ENCODE measurements at places on chromosomes 2 and 18.

- DNase-seq = no peak
These were observed 13.2 kb downstream of the GALR1 start for GRCh38 chr18:77262643-77263465.

- no peak for DNase-seq
These were observed 46.3 kb downstream of the ASB18 start for GRCh38 chr2:236217926-236218325.

GRCh38 chr2:134245340-134245984 is 8.4 kb upstream of the MGAT5 start:
- peak; percentile 72 for DNase-seq

- DNase-seq = no peak
These were observed 234.0 kb downstream of the DYM start for GRCh38 chr18:49226243-49227000.

GRCh38 chr2:168192839-168193616 is 54.4 kb downstream of the STK39 start:
- DNase-seq = no peak

DNA sequence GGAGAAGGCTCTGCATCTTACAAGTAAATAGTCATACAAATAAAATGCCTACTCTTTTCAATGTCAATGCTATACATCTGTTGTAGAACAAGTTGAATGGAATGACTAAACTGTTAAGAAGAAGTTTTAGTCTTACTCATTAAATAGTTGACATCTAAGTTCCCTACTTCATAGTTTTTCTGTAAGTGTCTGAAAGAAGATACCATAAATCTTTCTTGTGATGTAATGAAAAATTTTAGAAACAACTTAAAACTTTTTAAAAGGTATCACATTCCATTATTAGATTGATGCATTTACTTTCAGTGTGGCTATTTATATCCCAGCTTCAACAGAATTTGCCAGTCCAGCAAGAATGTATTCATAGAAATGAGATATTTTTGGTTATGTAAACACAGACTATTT is 185.2 kb upstream of the EPC2 start:
- DNase-seq = peak; percentile 1

- DNase-seq = no peak
These were observed 39.0 kb upstream of the FAM237A start for GRCh38 chr2:206603243-206603642.

DNA sequence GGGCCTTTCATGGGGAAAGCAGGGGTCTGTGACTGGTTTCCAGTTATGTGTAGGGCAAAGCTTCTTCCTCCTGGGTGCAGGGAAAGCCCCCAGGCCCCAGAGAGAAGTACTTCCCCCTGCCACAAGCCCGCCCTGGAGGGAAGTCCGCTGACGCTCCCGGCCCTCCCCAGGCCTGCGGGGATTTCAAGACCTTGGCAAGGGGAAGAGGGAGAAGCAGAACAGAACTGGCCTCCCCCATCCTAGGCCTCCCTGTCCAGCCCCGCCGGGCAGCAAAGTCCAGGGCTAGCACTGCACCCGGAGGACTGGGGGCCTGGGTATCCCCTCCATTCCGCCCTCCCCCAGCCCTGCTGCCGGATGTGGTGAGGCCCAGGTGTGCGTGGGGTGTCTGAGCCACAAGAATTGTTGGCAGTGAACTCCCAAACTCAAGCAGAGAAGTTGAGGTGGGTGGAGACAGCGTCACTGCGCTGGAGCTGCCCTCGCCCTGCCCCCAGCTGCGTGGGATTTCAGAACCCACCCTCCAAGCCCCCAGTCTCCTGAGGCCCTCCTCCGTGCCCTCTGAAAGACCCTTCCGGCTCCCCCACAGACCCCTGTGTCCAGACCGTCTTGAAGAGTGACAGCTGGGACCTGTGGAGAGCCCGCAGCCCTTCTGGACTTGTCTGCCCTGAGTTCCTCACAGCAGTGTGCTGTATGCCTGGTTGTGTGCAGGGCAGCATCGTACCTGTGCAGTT is 1.1 kb upstream of the DUSP2 start:
- DNase-seq = no peak

DNA sequence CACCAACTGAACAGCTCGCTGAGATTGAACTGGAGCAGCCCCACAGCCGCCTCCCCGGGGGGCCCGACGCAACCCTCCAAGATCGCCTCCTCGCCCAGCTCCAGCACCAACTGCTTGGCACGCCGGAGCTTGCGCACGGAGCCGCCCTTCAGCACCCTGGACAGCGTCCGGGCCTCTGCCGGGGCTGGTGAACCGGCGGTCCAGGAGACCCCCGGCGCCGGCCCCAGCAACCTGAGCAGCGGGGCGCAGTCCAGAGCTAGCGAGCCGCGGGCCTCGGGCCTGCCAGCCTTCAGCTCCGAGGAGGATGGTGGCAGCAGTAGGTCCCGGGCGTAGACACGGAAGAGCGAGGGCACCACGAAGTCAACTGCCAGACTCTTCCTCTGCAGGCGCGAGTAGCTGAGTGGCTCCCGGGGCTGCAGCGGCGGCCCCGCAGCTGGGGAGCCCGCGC is 1.2 kb downstream of the ALK start:
- DNase-seq = peak; percentile 67

DNA sequence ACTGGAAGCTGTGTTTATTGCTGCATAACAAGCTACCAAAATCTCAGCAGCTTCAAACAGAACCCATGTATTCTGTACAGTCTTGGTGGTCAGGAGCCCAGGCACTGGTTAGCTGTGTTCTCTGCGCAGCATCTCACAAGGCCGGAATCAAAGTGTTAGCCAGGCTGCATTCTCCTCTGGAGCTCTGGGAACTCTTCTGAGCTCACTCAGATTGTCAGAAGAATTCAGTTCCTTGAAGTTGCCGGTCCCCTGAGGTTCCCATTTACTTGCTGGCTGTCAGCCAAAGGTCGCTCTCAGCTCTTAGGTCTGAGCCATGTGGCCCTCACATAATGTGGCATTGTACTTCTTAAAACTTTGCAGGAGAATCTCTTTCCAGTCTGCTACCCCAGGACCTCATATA is 123.6 kb upstream of the SMIM21 start:
- DNase-seq = no peak

DNA sequence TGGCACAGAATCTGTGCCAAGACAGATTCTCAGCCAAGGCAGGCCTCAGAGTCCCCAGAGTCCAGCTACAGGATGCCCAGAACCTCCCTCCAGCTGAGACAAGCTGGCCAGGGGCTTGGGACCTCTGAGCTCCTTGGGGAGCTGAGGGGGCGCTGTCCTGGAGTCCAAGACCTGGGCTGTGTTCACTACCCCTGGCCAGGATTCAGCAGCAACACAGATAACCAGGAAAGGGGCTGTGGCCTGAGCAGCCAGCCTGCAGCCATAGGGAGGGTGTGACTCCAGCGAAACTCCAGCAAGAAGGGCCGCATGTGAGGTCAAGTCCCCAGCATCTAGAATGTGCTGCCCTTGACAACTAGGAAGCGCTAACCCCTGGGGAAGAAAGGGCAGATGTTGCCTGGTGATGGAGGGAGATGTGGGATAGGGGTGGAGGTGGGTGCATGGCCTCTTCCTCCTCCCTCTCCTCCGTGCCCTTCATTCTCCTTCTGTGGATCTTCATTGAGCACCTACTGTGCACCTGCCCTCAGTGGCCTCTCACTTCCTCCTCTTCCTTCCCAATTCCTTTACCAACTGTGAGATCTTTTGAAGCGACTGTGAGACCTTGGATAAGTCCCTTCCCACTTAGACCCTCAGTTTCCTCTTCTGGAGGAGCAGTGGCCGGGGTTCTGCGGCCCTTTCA is 7.7 kb upstream of the ARID5A start:
- no peak for DNase-seq

- DNase-seq = peak; percentile 27
These were observed 1.7 kb upstream of the CELF4 start for GRCh38 chr18:37567061-37567993.

- DNase-seq = peak; percentile 67
These were observed 128.7 kb upstream of the GLI2 start for GRCh38 chr2:120606931-120607330.

GRCh38 chr2:16747689-16748088 is 82.1 kb upstream of the CYRIA start:
- no peak for DNase-seq

All from GM03348 (cell line).